Right lobe of liver (tissue), 6 donors: ENCODE measurements at places on chromosomes 2 and 18. TPM values are rescaled to one million over a fixed set of nuclear protein-coding genes. Genes with fewer than 3 reads are reported as not detected.

GRCh38 chr2:58156780-58157179, 84.3 kb downstream of the FANCL start:
- no peak for DNase-seq

DNA sequence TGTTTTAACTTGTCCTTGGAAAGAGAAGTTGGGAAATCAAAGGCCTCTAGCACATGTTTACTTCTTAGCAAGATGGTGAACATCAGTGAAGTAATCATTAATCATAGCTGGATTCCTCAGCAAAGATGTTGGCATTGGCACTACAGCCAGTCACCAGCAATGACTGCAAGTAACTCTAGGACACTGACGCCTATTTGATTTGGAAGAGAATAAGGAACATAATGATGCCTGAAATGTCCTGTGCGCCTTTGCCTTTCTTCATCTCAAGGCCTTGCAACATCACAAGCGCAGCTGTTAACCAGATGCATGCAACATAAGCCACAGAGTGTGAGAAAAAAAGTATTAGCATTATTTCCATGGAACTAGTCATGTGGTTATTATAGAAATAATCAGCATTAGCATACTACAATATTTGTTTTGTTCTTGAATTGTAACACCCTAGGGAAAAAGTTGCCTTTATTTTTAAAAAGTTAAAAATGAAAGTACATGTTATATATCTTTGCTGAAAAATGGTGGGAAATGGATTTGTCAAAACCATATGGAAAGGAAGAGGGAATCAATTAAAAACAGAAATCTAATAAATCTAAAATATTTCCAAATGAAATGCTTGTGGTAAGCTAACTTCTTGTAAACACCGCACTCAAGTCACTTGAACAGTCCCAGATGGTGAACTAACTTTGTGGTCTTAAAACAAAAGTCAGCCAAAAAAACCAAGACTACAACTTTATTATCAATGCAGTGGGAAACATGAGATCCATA, 55.6 kb downstream of the THADA start:
- peak; percentile 29 for DNase-seq

GRCh38 chr2:225431105-225431863, 31.8 kb downstream of the NYAP2 start:
- no peak for DNase-seq

DNA sequence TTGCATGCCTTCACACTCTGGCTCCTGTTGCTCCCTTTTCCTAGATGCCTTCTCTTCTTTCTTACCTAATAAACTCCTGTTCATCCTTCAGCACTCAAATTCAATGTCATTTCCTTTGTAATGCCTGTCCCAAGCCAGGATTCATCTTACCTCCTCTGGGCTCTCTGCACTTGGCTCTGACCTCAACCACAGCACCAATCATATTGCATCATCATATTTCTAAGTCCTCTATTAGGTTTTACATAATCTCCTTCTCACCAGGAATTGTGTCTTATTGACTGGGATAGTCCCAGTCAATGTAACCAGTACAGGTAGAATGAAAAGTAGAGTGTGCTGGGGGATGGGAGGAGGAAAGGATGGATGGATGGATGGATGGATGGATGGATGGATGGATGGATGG, 187.1 kb downstream of the NRP2 start:
- DNase-seq = no peak

DNA sequence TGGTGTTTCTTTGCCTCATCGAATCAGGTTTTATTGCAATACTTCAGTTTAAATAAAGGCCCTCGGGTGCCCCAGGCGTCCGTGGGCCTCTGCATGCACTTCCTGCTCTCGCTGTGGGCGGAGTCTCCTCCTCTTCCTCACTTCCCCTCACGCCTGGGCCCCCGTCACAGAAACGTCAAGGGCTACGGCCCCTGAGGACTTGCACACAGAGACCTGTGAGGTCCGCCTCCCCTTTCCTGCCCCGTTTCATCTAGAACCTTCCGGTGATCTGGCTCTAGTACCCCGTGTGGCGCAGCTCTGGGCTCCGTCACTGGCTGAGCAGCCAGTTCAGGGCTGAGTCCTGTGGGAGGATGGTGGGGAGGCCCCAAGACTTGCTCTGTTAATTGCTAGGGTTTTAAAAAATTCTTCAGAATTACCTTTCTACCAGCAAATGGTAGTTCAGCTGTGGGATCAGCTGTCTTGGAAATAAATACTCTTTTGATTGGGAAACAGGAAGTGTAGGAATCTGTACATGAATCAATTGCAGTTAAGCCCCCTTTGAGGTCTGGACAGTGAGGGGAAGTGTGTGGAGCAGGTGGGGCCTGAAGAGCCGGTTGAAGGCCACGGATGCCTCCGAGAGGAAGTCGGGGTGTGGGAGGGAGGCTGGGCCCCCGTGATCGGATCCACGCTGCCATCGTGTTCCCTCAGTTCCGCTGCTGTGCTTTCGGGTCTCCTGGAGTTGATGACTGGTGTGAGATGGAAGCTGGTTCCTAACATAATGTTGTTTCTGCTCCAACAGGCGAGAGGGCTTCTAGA, 10.2 kb downstream of the NFATC1 start:
- DNase-seq = no peak

DNA sequence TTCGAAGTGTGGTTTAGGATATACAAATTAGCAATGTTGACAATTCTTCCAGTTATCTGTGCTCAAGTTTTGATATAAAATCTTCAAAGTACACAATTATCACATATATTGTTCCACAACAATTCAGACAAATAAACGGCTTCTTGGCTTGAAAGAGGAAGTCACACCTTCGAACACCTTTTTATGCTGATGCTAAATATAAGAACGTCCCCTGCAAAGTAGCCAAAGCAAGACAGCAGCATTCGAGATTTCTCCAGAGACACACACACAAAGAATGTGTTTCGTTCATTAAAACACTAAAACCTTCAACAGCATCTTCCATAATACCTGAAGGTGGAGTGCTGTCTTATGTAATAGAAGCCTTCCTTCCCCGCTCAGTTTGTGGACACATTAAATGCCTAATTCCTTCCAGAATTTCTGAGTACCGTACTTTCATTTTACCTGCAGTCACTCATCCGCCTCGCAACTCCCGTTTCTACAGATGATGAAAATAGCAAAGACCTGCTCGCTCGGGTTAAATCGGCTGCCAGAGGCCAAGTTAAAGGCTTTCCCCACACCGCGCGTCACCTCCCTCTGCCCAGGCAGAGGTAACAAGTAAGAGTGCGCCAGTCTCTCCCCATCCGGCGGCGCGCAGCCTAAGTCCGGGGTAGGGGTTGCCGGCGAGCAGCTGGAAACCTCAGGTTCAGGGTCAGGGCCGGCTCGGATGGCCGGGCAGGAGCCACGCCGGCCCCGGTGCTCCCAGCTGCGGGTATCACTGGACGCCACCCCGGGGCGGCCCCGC, 847 bp downstream of the SERPINE2 start:
- DNase-seq = peak; percentile 60

GRCh38 chr2:165905269-165905668, 48.3 kb downstream of the TTC21B start:
- DNase-seq = no peak

DNA sequence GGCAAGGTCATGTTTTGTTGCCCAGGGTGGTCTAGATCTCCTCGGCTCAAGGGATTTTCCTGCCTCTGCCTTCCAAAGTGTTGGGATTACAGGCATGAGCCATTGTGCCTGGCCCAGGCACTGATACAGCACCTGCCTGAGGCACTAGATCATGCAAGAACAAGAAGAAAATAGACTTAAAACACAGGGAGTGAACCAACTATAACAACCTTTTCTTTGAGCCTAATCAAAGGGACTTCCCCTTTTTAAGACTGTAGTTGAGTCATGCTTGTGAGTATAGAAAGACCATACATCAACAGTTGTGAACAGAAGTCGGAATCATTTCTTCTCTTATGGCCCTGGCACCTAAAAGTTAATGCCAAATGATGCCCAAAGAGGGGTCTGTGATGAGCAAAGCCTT, 47.9 kb upstream of the MAPRE2 start:
- DNase-seq = no peak

DNA sequence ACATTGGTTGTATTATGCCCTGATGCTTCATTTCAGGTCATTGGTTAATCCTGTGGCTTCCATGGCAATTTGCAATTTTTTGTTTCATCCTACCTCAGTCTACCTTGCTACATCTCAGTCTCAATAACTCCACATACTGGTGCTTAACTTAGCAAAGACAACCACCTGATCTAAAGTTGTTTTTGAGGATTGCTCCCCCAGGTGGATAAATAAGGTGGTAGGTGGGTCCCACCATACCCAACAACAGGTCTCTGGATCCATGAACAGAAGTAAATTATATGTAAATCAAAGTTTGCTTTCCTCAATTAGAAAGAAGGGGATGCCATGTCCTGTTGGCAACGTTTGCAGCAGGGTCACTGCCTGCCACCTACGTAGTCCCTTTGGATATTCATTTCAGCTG, 7.0 kb downstream of the XIRP2 start:
- no peak for DNase-seq

- DNase-seq = no peak
Measured at GRCh38 chr2:96866149-96866548, 3.7 kb downstream of the SEMA4C start.

GRCh38 chr2:139259422-139260051, 479.3 kb upstream of the NXPH2 start:
- no peak for DNase-seq

DNA sequence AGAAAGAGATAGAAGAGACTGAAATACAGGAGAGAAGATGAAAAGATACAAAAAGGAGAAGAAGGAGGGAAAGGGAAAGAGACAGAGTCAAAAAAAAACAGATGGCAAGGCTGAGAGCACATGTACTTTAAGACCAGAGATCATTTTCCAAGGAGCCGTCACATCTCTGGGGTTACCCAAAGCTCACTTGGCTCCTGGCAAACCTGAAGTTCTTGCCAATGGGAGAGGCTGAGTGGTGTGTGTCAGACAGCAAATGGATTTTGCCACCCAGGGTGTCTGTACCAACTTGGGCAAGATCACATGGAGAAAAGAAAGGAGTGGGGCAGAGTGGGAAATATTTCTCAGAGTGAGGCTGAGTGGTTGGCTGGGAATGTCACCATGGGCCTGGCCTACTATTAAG, 219.3 kb upstream of the TNP1 start:
- DNase-seq = no peak

- DNase-seq = no peak
Measured at GRCh38 chr18:22233266-22233665, 63.9 kb downstream of the GATA6 start.

DNA sequence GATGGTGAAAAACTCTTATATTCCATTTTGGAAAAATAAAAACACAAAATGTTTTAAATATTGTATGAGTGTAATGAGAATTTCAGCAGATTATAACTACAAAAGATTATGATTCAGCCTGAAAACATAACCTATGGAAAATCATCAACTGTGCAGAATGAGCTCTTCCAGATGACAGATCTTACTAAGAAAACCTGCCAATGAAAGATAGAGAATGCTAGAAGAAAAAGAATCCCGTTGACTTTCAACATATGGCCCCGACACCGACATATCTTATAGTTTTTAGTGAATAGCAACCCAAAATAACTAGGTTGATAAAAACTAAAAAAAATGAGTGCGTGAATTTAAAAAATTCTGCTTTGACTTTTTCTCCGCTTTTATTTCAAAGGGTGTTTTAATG, 178.0 kb downstream of the BABAM2 start:
- no peak for DNase-seq

GRCh38 chr18:21489919-21490495, 110.5 kb downstream of the ESCO1 start:
- DNase-seq = no peak

- DNase-seq = no peak
Measured at GRCh38 chr18:63508596-63508995, 31.8 kb downstream of the SERPINB5 start.

DNA sequence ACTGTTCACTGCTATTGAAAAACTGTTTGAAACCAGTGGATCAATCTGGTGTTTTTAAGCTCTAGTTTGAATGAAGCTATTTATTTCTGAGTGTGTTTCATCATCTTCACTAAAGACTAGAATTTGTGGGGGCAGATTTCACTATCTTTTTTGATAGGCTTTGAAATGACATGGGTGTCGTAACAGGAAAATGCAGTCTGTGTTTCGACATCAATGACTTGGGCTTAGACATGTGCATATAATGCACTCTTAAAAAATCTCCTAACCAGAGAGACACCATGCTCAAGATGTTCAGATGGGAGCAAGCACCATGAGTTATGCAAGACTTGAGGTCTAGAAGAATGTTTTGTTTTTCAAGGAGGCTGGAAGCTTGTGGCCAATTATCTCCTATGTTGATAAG, 221.6 kb downstream of the GPD2 start:
- DNase-seq = no peak

Gene NLRC4
- 0.56 TPM for total RNA-seq

Gene EGR4
- total RNA-seq = not detected

Gene NDC80
- not detected for total RNA-seq

Gene ARHGEF4
- 0.49 TPM for total RNA-seq

Gene MAL
- not detected for total RNA-seq

Gene MALL
- total RNA-seq = 2.5 TPM

Gene SLC9A4
- total RNA-seq = not detected

Gene CTLA4
- not detected for total RNA-seq

Gene ARL5A
- total RNA-seq = 21.3 TPM

Gene LRRC30
- total RNA-seq = not detected
